SIG-M5 (cell line): ENCODE measurements at places on chromosomes 4 and X.

DNA sequence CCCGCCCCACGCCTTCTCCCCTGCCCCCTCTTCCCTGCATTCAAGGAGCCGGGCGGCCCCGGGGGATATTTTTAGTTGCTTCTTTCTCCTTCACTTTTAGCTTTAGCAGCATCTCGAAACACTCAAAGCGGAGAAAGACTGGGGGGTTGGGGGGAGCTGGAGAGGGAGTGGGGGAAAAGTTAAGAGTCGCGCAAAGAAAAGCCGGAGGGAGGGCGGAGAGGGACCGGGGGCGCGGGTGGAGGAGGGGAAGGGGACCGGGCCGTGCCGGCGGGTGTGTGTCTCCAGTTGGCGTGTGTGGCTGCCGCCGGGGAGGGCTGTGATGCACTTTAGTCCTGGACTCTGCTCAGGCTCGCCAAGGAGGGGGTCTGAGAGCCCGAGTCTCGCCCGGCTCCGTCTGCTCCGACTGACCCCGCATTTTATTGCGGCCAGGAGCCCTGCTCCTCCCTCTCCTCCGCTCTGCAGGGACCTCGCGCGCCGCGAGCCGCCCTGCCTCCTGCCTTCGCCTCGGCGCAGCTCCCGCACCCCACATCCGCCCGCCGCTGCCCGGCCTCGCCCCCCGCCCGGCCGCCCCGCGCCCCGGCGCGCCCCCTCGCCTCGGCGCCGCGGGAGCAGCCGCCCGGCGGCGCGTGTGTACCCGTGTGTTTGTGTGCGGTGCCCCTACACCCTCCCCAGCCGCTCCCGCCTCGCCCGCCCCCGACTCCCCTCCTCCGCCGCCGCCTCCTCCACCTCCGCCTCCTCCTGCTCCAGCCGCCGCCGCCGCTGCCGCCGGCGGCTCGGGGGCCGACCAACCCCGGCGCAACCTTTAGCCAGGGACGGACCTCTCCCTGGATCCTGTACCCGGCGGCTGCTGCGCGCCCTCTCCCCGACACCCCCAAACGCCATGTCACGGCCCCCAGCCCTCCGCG lies 1.4 kb downstream of the ZNF827 start:
- no peak for DNase-seq

DNA sequence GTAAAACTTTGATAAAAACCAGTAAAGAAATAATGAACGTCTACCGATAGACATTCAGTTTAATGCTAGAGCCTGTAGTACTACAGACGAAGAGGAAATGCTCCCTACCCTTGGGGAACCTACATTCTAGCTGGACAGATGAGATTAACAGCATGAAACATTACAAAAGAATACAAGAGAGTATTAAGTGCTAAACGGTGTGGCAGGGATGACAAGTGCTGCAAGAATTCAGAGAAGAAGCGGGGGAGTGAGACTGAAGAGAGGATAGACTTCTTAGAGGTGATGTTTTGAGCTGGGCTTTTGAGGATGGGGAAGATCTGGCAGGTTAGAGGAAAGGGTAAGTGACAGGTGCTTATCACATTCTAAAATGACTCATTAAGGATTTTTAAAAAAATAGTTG lies 52.6 kb upstream of the ESX1 start:
- no peak for DNase-seq

DNA sequence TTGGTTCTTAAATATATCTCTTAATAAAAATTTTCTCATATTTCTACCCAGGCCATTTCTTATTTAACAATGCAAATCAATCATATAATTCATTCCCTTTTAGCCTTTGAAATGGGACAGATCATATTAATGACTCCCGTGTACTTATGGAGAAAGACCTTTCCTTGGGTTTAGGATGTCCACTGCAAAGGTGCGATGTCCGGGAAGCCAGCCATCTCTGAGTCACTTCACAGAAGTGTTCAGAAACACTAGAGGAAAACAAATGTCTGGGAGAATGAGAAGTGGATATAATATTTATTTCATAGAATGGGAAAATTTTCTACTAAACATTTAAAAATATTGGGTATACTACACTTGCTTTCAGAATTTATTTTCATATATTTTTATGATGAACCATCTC lies 15.3 kb downstream of the INTU start:
- DNase-seq, result no peak

- no peak for DNase-seq
Observed at GRCh38 chr4:95732061-95732460, 107.8 kb upstream of the PDHA2 start.

GRCh38 chrX:17007134-17007768 lies 60.8 kb downstream of the REPS2 start:
- DNase-seq, result no peak

GRCh38 chr4:37015391-37015790 lies 229.2 kb upstream of the NWD2 start:
- no peak for DNase-seq

- no peak for DNase-seq
Observed at GRCh38 chr4:36854554-36854953, 390.0 kb upstream of the NWD2 start.

GRCh38 chrX:85140964-85141363 lies 102.6 kb downstream of the SATL1 start:
- no peak for DNase-seq

- DNase-seq, result no peak
Observed at GRCh38 chrX:6311540-6311939, 82.9 kb upstream of the NLGN4X start.
